ENCODE measurements at places on chromosomes 5 and 9.

DNA sequence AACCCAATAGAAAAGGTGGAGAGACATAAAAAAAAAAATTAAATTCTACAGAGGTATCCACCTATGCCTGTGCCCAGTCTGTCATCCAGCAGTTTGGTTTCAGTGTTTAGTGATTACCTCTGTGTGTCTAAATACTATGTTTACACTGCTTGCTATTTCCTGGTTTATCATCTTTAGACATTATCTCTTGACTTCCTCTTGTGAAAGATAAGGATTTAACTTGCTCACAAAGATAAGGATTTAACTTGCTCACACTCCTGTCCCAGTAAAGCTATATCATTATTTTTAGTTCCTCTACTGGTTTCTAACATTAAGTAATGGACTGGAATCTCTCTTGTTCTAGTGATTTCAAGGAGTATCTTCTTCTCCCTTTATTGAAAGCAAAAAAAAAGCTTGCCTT, 53.9 kb upstream of the ZFR start:
- no peak for DNase-seq

- no peak for DNase-seq
These were observed 9.0 kb downstream of the ADAMTS2 start for GRCh38 chr5:179336126-179336870.

DNA sequence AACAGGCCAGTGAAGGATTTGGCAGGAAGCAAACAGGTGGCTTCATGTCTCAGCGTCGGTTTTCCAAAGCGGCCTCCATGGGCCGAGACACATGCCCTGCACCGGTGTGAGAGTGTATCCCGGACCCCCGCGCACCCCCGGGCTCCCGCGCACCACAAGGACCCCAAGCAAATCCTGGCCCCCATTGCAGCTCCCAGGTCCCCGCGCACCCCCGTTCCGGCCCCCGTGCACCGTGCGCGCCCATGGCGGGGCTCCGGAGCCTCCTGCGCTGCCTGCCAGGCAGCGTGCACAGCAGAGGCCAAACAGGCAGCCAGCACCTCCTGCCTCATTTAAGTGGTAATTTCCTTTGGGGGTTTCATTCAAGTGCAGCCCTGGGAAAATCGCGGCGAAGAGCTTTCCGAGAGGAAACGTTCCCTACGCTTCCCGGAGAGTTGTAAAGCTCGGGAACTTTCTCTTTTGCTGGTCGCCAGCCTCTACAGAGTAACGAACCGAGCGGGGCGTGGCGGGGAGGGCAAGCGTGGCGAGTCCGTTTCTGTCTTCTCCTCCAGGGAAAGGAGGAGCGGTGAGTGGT, 145.5 kb upstream of the SLC24A2 start:
- peak; percentile 23 for DNase-seq

DNA sequence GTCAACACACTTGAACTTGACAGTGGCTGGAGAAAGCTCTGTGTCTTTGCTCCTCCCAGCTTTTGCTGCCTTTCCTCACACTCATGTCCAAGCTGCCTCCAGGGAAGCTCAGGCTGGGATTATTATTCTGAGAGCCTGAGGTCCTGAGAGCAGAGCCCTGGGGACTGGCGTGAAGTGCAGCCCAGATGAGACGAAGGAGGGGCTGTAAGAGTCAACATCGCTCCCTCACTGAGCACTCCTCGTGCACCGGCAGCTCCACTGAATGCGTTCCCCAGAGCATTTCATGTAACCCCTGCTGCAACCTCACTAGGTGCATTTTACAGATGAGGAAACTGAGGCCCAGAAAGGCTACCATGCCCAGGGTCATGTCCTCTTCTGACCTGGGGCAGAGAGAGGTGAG, 63.5 kb upstream of the PHYKPL start:
- no peak for DNase-seq

GRCh38 chr9:25917731-25918362, 239.6 kb upstream of the TUSC1 start:
- no peak for DNase-seq

DNA sequence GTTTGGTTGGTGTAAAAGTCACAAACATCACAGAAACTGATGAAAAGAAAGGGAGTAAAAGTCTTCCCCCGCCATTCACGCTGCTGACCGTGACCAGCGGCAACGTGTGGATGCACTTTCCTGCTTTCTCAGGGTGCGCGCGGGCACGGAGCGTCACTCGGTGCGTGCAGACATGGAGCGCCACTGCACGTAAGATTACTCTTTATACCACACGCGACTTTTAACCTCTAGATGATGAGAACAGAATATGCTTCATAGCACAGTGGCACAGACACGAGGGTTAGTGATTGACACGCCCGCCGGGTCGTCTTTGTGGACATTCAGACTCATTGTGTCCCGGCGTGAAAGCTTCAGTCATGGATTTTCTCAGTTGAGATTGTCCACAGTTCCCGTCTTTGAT, 15.7 kb downstream of the CEP72 start:
- no peak for DNase-seq

GRCh38 chr9:137685035-137685740, 66.4 kb downstream of the EHMT1 start:
- DNase-seq: no peak

- no peak for DNase-seq
These were observed 31.8 kb downstream of the C5orf15 start for GRCh38 chr5:133936651-133937015.

GRCh38 chr9:118957585-118957984, 411.6 kb downstream of the BRINP1 start:
- peak; percentile 31 for DNase-seq

DNA sequence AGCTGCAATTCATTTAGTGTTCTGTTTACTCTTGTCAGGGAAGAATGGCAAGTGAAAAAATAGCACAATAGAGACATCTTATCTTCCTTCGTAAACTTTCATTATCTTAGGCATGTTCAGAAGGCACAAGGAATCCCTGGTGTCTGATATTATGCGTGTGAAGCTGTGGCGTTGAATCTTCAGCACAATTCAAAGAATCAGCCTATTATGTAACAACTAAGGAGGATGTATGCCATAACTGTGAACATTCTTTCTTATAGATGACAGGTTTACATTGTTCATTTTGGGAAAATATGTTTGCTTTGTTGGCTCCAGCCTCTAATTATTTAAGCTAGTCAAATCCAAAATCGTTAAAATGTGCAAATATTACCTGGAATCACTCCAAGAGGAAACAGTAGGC, 446.1 kb downstream of the ANXA1 start:
- DNase-seq: no peak

GRCh38 chr5:178201927-178202235, 2.5 kb upstream of the HNRNPAB start:
- no peak for DNase-seq

- DNase-seq: no peak
These were observed 192.0 kb downstream of the PIK3R1 start for GRCh38 chr5:68407311-68408239.

DNA sequence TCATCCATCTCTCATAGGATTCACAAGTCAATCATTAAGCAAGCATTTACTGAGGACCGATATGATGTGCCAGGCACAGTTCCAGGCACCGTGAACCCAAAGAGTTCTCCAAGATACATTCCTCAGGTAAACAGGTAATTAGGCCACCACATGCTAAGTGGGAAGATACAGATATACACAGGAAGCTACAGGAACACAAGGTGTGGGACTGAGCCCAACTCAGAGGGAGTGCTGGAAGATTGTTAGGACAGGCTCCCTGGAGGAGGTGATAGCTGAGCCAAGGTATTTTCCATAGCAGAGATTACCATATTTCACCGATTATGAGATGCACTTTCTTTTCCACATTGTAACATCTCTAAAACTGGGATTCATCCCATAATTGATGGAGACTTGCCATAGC, 31.4 kb upstream of the RAI14 start:
- no peak for DNase-seq

GRCh38 chr5:110925916-110926315, 145.6 kb upstream of the TSLP start:
- DNase-seq: no peak

DNA sequence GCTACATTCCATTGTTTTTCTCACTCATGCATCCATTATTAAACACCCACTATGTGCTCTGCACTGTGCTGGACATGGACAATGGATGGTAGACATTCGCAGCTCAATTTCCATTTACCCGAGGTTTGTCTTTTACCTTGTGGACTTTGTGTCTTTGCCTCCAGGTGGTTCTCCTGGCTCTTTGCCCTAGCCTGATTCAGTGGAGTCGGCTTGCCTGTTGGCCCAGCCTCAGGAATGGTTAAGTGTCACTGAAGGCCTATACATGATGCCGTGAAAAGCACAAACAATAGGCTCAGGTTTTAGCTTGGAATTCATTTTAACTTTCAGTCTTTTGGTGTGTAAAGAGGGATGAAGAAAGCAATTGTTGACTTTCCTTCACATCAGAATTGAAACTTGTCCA, 16.5 kb upstream of the DMRT3 start:
- DNase-seq: no peak

GRCh38 chr5:74206579-74207550, 433.7 kb downstream of the ENC1 start:
- peak; percentile 84 for DNase-seq

DNA sequence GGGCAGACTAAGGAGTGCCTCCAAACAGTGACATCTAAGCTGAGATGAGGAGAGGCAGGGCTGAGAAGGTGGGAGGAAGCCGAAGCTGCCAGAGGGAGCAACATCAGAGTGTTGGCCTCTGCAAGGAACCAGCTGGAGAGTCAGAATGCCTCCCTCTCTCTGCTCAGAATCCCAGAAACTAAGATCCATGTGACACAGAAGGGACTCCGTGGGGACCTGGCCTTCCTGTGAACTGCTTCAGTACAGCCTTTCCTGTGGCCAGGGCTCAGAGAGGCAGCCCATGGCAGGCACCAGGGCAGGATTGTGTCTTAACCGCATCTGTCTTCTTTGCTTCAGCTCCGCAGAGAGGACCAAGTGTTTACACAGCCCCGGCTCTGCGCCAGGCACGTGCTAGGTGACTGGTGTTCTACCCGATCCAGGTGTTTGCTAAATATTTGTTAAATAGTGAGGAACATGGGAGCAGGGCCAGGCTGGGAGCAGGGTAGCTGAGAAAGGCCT, 33.5 kb downstream of the KCNMB1 start:
- no peak for DNase-seq

- DNase-seq: peak; percentile 17
These were observed 1.5 kb downstream of the FAM81B start for GRCh38 chr5:95392593-95393182.

DNA sequence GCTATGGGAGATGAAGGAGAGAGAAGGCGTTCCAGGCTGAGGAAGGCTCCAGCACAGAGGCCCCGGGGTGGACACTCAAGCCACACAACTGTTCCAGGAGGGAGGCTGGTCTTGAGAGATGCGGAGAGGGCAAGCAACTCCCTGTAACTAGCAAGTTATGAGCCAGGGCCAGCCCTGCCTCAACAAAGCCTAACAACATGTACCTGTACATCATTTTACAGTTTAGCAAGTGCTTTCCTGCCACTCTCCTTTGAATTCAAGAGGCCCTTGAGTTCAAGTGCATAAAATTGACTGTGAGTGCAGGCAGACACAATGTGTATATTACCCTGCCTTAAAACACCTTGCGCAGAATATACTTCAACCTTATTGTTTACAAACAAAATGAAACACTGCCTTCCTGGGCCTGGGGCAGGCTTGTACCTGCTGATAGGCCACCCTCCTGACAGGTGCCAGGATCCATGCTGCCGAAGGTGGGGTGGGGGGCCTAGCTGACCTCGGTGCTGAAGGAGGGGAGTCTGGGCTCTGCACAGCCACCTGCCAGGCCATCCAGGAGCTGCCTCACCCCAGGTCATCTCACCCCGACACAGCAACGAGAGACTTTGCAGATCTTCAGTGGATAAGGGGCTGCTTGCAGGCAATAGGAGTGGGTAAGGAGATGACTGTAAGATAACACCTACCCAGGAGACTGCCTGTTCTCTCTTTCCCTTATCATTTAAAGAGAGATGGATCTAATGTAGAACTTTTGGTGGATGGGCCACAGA, 80.0 kb downstream of the PPARGC1B start:
- no peak for DNase-seq

- no peak for DNase-seq
These were observed 13.5 kb downstream of the DUSP1 start for GRCh38 chr5:172757394-172758010.

- peak; percentile 62 for DNase-seq
These were observed 399 bp upstream of the FBN2 start for GRCh38 chr5:128538250-128539037.

DNA sequence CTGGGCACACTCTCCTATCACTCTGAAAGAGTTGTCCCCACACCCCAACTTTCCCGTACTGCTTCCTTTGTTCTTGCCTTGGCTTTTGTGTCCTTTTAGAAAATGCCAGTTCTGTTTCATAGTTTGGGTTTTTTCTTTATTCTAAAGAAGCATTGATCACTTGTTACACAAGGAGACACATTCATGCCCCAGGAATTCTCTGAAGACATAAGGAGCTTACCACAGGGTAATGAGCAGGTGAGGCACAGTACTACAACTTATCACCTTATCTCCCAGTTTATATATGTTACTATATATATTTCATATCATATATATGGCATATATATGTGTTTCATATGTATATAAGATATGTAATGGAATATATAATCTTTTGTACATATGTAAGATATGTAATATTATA, 6.5 kb upstream of the SSBP2 start:
- DNase-seq: no peak

- no peak for DNase-seq
These were observed 19.4 kb downstream of the S1PR3 start for GRCh38 chr9:89010526-89011111.

DNA sequence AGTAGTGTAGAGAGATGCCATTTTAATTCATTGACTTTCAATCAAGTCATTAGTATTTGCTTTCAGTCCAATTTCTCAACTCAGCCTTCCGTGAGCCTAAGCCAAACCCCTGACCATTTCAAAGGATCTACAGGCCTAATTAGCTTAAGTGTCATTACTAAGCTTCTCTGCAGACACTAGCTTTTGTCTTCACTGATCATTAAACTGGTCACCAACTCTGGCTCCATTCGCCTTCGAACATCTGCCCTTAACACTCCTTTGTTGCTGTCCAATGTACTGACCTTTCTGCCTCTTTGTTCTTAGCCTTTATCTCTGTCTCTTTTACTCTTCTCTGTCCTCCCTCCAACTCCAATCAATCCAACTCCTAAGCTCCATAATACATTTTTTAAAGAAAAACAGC, 299.3 kb downstream of the DIRAS2 start:
- no peak for DNase-seq

DNA sequence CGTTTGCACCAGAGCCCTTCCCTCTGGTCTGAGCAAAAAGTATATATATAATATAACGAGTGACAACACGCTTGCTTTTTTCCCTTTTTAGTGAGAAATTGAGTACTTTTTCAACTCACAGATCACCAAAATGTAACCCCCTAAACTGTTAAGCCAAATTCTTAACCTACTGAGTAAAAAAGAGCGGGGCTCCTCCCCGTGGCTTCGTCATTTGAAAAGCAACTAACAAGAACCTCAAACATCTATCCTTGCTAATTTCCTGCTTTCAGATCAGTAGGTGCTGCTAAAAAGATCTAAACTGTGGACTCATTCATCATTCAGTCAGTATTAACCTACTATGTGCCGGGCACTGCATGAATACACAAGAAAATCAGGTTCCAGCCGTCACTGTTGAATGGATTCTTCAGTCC, 1.0 kb upstream of the PTBP3 start:
- peak; percentile 38 for DNase-seq

- no peak for DNase-seq
These were observed 143.0 kb downstream of the NXNL2 start for GRCh38 chr9:88678008-88678407.

Data from astrocyte (in vitro differentiated cells and primary cell).